Mammary epithelial cell (primary cell): ENCODE measurements at places on chromosomes 11 and 22.

DNA sequence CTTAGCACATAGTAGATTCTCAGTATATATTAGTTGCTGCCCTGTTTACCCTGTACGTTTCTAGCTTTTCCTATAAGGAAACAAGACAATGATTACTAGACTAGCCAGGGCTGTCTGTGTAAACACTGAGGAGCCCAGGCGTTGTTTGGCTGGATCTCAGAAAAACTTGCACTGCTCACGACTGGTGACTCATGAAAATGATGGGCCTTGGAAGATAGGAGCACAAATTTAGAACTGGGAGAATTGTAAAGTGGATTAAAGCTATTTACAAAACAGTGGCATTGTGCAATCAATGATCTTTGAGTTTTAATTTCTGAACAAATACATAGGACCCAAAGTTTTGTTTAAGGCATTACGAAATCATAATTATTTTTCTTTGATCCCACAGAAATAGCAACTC is 276.9 kb downstream of the FAM76B start:
- DNase-seq: peak; percentile 80

DNA sequence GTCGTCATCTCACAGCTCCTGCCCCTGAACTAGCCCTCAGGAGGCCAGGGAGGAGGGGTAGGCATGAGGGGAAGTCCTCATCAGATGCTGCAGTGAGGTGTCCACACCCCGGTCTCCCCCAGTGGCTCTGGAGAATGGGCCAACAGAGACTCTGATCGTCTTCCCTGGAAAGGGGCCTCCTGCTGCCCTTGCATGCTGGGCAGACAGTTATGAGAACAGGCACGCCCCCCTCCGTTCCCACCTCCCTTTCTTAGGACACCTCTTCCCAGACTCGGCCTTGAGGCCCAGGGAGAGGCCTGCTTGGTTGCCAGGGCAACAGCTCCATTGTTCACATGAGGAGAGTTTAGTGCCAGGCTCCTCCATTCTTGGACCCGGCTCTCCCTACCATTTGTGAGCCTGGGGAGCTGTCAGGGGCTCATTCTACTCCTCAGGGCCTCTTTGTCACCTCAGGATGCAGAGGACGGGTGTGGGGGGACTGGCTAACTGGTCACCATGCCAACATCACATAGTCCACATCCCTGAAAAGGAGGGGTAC is 157.7 kb downstream of the TTC17 start:
- no peak for DNase-seq

DNA sequence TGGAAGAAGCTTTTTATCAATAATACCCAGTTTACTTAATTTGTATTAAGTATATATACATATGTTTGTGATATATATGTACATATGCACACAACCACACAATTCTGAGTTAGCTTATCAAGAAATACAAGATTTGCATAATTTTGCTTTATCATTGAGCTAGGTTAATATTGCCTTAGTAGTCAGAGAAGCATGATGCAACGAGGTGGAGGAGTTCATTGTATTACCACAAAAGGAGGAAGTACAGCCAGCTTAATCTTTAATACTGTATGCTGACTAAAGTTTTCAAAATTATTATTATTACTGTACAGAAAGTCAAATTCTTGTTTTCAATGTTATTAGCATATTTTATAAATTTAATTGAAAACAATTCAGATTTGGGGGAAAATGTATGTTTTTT is 278.4 kb upstream of the PDGFD start:
- no peak for DNase-seq

DNA sequence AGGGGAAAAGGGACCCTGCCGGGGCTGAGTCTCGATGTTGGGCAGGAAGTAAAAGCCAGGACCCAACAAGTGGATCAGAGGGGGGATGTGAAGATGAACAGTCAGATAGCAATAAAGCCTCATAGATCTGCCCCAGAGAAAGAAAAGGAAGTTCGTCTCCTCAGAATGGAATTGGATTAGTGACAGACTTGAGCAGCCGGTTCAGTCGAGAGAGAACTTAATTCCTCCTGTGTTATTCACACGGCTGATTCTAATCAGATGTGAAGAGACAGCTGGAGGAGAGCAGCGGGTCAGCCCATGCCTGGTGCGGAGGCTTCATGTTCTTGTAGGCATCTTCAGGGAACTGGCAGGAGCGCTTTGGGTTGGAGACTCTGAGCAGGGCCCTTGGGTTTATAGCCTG is 29.3 kb upstream of the CABP7 start:
- no peak for DNase-seq

GRCh38 chr11:65833297-65834030 is at the start of gene SNX32:
TSS of gene SNX32 (plus strand) at chr11:65833963. CDS start at chr11:65834066, 103 bp downstream.
- DNase-seq: peak; percentile 84

GRCh38 chr11:70645537-70645936 is 247.2 kb downstream of the CTTN start:
- DNase-seq: no peak

- peak; percentile 52 for DNase-seq
These were observed 5.7 kb upstream of the C1QTNF6 start for GRCh38 chr22:37193629-37194191.

DNA sequence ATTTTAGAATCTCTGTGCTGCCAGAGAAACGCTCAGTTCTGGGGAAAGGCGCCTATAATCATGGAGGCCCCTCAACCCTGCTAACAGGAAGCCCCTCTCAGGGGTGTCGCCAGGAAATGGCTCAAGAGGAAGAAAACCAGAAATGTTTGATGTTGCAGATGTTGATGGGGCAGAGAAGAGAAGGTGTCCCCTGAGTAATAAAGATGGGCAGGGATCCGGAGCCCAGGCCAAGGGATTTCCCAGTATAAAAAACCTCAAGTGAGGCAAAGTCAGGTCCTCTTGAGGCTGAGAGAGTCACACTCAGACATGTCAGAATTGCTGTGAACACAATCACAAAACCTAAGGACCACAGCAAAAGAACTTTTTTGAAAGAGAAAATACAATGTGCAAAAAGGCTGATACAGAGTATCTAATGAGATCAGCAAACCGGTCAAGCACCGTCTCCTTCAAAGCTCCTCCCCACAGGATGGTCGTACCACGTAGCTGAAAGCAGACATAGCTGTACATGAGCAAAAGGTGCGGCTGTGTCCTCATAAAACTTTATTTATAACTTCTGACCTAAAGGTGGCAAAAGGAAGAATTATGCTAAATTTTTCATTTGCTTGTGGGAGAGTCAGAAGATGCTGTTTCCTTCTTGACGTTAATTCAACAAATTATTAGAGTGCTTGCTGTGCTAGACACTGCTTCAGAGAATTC is 12.2 kb downstream of the MOV10L1 start:
- no peak for DNase-seq

GRCh38 chr11:61498767-61499341 is 9.7 kb upstream of the LRRC10B start:
- DNase-seq: no peak

GRCh38 chr11:101914341-101914737 is 471 bp upstream of the CEP126 start:
- no peak for DNase-seq

DNA sequence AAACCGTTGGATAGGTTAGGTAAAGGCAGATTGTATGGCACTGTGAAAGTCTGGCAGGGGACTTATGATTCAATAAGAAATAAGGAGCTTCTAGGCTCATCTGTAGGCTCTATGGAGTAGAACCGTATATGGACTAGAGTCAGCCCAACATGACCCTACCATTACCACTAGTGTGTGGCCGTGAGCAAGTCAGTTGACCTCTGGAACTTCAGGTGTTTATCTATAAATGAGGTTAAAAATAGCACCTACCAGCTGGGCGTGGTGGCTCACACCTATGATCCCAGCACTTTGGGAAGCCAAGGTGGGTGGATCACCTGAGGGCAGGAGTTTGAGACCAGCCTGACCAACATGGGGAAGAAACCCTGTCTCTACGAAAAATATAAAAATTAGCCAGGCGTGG is 4.4 kb downstream of the HINFP start:
- no peak for DNase-seq

GRCh38 chr11:120801801-120802689 is 221.9 kb upstream of the TBCEL start:
- peak; percentile 40 for DNase-seq

DNA sequence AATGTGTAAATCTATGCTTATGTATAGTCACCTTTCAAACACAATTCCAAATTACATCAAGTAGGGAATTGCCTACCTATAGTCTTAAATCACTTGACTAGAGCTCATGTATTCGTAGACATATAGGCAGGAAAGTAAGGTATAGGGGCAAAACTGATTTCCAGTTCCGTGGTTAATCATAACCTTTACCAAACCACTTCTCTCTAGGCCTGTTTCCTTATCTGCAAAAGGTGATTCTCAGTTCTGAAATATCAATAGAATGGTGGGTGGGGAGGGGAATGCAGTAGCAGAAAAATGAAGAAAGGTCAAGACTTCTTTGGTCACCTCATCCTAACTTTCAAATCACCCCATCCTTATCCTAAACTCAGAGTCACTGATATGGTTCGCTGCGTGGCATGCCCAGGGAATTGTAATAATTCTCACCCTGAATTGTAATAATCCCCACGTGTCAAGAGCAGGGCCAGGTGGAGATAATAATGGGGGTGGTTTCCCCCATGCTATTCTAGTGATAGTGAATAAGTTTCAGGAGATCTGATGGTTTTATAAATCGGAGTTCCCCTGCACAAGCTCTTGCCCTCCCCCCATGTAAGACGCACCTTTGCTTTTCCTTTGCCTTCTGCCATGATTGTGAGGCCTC is 1.9 kb upstream of the ANO5 start:
- no peak for DNase-seq

DNA sequence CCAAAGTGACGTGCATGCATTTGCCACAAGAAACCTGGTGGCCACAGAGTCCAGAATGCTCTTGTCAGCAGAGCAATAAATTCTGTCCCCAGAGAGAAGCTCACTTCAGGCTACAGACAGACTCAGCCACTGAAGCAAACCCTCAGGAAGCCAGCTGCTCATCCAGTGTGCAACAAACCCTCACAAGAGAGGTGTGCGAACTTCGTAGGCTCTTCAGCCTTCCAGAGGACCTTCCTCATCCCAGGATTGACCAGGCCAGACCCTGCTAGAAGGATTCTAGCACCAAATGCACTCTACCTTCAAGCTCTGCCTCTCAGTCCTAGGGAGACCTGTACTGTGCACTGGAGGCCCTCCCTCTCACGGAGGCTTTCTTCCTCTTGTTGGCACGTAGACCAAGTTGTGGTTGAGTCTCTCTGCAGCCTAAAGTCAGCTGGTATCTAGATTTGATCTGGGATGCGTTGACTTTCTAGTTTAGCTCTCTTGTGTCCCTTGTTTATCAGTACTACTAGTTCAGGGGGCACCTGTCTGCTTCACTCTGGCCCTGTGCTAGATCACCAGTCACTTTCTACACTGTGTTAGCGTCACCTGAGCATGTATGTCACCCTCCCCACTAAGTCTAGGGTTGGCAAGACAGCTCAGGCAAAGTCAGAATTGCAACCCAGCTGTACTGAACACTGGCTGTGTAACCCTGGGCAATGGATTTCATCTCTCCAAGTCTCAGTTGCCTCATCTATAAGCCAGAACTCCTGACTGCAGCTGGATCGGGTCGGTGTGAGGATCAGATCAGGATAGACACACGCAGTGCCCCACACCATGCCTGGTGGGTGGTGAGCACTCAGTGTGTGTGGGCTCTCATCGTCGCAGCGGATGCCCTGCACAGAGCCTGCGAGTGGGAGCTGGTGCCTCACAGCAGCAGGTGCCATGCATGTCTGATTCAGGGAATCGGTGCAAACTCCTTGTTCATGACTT is 22.1 kb upstream of the TMPRSS13 start:
- no peak for DNase-seq

DNA sequence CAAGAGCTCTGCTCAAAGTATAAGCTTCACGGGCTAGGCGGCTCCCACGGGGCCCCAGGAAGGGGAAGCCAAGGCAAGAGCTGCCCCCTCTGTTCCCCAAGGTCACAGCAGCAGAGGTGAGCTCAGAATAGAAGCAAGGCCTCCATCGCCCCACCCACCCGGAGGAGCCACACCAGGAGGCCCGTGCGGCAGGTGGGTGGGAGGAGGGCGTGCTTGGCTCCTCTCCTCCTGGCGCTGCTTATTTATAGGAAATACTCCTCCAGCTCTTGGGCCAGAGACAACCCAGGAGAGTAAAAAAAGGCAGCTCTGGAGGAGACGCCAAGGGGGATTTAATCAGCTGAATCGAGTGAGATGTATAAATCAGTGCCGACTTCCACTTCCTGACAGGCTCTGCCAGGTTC is 87.8 kb downstream of the FEZ1 start:
- DNase-seq: no peak

- peak; percentile 59 for DNase-seq
These were observed at the start of gene IFITM10 for GRCh38 chr11:1750481-1750839. TSS of gene IFITM10 (minus strand) at chr11:1750595. CDS start at chr11:1750442, 153 bp downstream.

DNA sequence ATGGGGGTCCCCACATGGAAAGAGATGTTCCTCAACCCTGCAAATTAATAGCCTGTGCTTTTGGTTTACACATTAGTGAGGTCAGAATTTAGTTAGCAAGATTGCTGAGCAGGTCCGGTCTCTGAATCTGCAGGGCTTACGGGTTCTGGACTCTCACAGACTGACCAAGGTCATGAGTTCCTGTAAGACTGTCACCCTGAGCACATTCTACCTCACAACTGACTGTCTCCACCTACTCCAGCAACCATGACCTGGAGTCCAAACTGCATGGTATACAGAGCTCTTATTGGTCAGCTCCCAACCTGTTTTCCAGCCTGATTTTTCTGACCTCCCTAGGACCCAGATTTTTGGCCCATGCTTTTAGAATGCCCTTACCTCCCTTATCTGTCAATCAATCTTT is 28.2 kb downstream of the DKK3 start:
- DNase-seq: no peak

DNA sequence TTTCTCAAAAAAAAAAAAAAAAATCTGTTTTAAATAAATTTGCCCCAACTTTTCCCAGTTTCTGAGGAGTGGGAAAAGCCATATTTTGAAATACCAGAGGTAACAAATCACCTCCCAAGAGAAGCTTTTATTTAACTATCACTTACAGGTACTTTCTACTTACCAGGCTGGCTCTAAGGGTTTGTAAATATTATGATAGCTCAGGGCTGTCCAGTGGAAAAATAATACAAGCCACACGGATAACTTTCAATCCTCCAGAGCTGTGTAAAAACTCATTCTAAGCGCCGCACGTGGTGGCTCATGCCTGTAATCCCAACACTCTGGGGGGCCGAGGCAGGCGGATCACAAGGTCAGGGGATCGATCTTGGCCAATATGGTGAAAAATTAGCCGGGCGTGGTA is 5.6 kb upstream of the SEC14L4 start:
- no peak for DNase-seq

DNA sequence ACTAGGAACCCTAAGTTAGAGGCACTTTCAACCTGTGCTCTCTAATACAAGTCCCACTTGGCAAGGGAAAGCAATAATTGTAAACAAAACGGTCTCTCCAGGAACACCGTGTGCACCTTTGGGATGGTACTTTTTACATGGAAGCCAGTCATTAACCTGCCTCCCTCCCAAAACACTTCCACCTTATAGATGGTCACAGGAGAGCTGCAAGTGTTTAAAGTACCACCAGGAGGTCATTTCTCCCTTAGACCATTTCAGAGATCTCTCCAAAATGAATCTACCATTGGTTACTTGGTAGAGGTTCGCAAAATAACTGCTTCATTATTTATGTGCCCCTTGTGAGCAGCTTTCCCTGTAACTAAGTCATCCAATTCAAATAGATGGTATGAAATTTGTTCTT is 375.3 kb downstream of the DYNC2H1 start:
- no peak for DNase-seq
